ENCODE measurements at places on chromosomes 1 and 21. TPM values are rescaled to one million over a fixed set of nuclear protein-coding genes. Genes with fewer than 3 reads are reported as not detected.

DNA sequence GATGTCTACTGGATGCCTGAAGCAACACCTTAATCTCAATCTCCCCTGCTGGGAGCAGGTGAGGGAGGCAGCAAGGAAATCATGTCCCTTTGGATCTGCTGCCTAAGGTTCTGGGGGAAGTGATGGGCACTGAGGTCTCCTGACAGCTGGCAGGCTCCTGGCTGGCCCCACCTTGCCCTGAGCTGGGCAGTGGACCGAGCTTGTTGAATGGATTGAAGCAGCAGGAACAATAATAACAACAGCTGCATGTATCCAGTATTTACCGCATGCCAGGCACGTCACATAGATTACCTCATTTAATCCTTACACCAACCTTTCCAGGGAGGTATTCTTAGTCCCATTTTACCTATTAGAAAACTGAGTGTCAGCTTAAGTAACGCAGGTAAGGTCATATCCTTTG is 133.9 kb downstream of the PLXNA2 start:
- H3K4me1 ChIP-seq, result no peaks in the 10 kb centered on the region
- H3K27me3 ChIP-seq, result no peaks in the 10 kb centered on the region
- DNase-seq, result no peak
- no peak overlapping the region for H3K27ac ChIP-seq
- H3K4me3 ChIP-seq, result no peak overlapping the region

DNA sequence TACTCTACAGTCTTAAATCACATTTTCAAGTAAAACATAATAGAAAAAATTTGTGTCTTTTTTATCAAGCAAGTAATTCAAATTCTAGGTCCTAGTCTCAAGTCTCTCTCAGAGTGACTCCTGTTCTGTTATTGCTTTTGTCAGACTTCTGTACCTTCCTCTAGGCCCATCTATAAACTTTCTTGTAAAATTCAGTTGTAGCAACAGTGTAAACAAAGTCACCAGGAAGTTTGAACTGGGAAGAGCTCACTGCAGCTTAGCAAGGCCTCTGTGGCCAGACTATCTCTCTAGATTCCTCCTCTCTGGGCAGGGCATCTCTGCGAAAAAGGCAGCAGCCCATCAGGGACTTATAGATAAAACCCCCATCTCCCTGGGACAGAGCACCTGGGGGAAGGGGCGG is 13.5 kb upstream of the ZNF678 start:
- H3K4me3 ChIP-seq, result no peak overlapping the region
- H3K27ac ChIP-seq, result no peak overlapping the region
- H3K36me3 ChIP-seq, result no peaks in the 10 kb centered on the region
- H3K27me3 ChIP-seq, result no peaks in the 10 kb centered on the region
- DNase-seq, result no peak
- no peaks in the 10 kb centered on the region for H3K4me1 ChIP-seq

DNA sequence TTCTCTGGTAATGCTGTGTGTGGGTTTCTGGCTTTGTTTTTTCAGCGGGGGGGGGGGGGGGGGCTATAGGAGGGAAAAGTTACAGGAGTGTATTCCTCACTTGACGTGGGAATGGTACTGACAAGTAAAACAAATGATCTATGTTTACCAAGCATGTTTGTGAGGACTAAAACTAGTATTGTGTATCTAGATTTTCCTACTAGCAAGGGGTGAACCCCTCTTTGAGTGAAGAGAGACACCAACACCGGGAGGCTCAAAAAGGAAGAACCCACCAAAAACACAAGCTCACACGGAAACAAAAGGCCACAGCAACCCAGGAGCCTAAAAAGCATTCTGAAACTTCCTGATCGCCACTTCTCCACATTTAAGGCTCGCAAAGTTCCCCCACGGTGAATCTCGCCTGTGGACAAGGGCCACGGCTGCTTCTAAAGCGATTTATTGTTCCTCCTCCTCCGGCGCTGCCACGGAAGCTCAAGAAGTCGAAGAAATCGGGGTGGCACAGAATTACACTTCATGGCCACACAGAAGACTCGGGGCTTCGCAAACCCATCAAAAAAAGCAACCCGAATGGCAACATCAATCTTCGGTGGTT is 703 bp downstream of the PUM1 start:
- H3K27me3 ChIP-seq, result no peaks in the 10 kb centered on the region
- peaks cover 20% of the 10 kb centered on the region for H3K4me1 ChIP-seq
- H3K4me3 ChIP-seq, result peak overlapping the region; percentile 55
- DNase-seq, result peak; percentile 43

DNA sequence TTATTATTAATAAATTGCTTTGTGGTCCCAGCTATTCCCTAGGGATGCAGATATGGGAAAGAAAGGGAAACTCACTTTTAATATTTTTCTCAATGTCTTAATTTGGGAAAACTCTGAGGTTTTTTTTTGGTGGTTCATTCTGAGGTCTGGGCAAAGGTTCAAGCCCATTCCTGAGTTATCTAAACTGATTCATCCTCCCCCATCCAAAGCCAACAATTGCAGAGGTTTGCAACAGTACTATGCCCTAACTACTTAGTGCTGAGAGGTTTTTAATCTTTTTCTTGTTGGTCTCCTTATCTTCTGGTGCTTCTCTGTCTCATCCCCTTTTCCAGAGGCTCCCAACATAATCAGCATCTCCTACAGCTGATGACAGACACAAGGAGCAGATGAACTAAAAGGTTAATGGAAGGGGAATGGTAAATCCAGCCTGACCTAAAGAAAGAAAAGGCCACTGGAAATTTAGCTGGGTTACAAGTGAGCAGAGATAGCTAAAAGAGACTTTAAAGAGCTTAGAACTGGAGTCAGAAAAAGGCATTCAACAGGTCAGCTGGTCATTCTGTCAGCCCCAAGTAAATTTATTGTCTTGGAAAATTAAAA is 390.4 kb downstream of the TGFB2 start:
- no peak for DNase-seq
- no peak overlapping the region for H3K27ac ChIP-seq
- H3K36me3 ChIP-seq, result no peaks in the 10 kb centered on the region
- no peaks in the 10 kb centered on the region for H3K4me1 ChIP-seq
- H3K27me3 ChIP-seq, result no peaks in the 10 kb centered on the region

GRCh38 chr1:41282679-41283317 is 40.7 kb upstream of the SCMH1 start:
- peak; percentile 46 for DNase-seq
- H3K36me3 ChIP-seq, result no peaks in the 10 kb centered on the region

DNA sequence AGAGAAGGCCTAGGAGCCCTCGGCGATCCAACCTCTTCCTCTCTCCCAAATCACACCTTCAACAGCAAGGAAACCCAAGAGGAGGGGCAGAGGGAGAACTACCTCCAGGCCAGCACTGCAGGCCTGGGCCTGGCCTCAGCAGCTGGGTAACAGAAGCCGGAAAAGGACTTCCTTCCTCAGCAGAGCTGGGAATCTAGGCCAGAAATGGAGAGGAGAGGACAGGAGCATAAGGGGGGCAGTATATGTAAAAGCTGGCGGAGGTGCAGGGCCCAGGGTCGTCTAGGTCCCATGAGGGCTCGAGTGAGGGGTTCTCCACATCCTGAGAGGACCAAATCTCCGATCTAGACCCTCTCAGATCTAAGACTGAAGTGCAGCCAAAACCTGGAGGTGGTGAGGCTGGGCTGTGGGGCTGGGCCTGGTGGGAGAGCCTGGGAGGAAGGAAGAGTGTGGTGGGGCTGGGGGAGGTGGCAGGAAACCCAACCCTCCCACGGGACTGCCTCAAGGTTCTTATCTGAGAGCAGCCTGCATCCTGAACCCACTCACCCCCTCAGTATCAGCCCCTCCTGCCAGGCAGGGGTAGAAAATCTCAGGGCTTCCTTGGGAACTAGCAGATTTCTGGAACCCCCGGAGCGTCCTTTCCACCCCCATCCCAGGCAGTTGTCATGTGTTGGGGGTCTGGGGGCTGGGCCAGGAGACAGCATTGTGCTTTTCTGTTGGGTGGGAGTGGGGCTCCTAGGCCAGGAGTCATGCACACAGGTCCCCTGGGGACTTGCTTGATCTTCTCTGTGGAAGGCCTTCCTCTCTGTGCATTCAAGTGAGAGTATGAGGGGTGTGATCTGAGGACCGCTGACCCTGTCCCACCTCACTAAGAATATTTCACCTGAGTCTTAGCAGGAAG is 33.0 kb downstream of the PIK3C2B start:
- H3K4me1 ChIP-seq, result peaks cover 50% of the 10 kb centered on the region
- no peaks in the 10 kb centered on the region for H3K27me3 ChIP-seq
- peak overlapping the region; percentile 57 for H3K27ac ChIP-seq
- no peak for DNase-seq

Gene CHIA
- total RNA-seq, result not detected

Gene RSPO1
- not detected for total RNA-seq

Gene KRTAP19-3
- total RNA-seq, result not detected

Gene CD1B
- not detected for total RNA-seq

Gene FMOD
- not detected for total RNA-seq

Gene LRRC8D
- 26.2 TPM for total RNA-seq

Gene TAL1
- total RNA-seq, result 0.91 TPM
